ENCODE measurements at places on chromosomes 16 and 17. TPM values are rescaled to one million over a fixed set of nuclear protein-coding genes. Genes with fewer than 3 reads are reported as not detected.

- no peak for DNase-seq
These were observed 125.4 kb downstream of the ASIC2 start for GRCh38 chr17:33167736-33168135.

DNA sequence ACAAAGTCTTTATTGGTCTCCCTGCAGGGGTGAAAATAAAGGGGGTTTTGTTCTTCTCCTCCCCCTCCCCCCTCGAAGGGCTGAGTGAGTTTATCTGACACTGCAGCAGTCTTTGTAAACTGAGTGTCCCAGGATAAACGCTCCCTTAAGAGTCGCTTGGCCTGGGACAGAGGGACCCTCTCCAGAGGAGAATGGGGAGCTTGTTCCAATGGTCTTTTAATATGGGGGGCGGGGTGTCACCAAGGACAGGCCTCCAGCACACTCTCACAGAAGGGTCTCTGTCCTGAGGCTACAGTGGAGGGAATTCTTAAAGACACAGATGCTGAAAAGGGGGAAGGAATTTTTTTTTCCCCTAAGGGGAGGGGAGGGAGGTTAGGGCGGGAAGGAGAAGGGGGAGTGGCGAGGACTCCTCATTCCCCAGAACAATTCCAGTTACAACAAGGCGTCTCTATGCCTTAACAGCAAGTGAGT is 455.5 kb downstream of the SOX9 start:
- no peak for DNase-seq

- DNase-seq: no peak
These were observed 19.5 kb upstream of the SLC5A10 start for GRCh38 chr17:18932360-18933055.

DNA sequence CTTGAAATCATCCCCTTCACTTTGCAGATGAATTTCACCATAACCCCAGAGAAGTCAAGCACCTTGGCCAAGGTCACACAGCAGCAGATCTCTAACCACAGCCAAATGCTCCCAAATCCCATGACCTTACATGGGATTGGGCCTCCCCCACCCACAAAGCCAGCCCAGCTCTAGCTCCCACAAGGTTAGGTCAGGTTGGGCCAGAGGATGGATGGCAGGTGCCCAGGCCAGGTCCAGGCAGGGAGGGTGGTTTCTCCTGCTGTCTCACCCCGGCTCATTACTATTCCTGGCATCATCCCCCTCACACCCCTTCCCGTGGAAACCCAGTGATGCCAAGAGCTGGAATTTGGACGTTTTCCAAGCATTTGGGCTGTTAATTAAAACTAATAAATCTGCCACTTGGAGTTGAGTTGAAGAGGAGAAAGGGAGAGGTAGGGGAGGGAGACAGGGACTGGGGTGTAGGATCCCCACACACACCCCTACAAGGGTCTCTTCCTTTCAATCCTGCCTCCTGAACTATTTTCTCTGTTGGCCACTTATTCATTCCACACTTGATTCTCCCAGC is 181.6 kb downstream of the TMEM132E start:
- DNase-seq: no peak

DNA sequence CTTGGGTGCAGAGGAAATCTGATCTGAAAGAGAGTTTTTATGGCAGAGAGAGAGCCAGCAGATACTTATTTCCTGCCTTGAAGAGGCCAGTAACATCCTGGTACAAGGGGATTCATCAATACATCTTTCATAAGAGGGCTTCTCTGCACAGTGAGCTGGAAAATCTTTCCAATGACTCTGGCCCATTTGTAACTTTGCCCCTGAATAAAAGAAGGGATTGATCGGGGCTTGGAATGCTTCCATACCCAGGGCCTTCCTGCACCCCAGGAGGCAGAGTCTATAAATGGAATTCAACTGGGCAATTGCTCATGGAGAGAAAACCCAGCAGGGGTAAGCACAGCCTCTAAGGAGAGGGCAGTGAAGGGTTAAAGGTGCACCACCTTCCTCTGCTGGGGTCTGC is 163.3 kb downstream of the XYLT1 start:
- DNase-seq: no peak

DNA sequence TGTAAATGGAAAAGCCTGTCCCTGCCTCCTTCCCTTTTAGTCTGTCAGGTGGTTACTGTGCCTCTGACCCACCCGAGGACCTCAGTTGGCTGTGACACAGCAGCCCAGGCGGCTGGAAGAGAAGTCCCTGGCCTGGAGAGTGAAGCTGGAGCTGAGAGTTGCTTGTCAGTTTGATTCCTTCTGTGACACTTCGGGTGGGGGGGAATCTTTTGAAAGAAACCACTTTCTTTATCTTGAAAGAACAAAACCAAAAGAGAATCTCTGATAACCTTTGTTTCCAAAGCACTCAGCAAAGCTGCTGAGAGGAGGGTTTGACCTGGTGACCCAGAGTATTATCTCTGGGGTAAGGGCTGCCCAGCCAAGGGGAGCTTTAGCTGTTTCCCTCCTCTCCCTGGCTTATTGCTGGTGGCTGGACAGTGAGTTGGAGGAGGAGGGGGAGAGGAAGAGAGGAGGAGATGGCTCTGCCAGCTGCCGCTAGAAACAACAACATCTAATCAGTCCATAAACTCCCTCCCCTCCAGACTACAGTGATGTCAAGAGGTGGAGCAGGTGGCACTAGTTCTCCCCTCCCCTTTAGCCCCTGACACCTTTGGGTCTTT is 34.0 kb downstream of the YPEL2 start:
- no peak for DNase-seq

- no peak for DNase-seq
These were observed 14.1 kb upstream of the NGFR start for GRCh38 chr17:49480836-49481615.

GRCh38 chr16:71666928-71667707 is 41.1 kb downstream of the MARVELD3 start:
- DNase-seq: no peak

- no peak for DNase-seq
These were observed 33.1 kb downstream of the HS3ST2 start for GRCh38 chr16:22847100-22847499.

The UTS2R gene
- total RNA-seq: 0.81 TPM

The ZNF385C gene
- 0.16 TPM for total RNA-seq

The CEP20 gene
- total RNA-seq: 27.7 TPM

The NPIPB9 gene
- total RNA-seq: 0.19 TPM

The PRSS22 gene
- total RNA-seq: not detected

The GAA gene
- 45.3 TPM for total RNA-seq
